ENCODE measurements at places on chromosomes 7 and 10.

DNA sequence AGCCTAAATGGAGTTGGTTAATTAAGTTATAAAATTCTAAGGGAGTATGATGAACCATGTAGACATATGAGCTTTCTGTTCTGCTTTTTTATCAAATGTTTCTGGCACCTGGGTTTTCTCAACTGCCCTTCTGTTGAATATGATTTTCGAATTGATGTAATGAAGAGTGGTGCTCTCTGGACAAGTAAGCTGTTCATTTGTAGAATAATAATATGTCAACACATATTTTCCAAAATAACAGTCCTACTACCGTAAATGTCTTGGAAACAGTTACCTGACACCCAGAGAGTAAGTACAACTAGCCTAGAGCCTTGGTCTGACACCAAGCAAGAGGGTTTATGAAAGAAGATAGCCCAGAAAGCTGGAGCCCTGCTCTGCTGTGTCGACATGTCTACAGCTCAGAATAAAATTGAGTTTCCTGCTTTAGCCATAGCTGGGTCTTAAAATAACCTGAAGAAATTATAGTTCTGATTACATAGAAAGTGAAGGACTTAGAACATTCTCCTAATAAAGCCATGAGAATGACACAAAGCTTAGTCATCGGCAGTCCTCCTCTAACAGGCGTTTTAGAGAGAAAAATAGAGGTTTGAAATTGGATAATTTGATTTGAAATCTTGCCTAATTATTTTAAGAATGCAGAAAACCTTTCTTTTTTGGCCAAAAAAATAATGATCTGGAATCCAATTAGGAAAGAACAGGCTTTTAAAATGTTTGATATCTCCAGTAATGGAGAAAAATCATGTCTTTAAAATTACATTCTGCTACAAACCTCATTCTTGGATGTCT lies 25.1 kb downstream of the HDAC9 start:
- peak; percentile 71 for DNase-seq

- DNase-seq: no peak
Observed at GRCh38 chr10:79380946-79381721, 33.9 kb downstream of the PPIF start.

GRCh38 chr10:30438021-30438850 lies 4.3 kb downstream of the MAP3K8 start:
- DNase-seq: no peak

DNA sequence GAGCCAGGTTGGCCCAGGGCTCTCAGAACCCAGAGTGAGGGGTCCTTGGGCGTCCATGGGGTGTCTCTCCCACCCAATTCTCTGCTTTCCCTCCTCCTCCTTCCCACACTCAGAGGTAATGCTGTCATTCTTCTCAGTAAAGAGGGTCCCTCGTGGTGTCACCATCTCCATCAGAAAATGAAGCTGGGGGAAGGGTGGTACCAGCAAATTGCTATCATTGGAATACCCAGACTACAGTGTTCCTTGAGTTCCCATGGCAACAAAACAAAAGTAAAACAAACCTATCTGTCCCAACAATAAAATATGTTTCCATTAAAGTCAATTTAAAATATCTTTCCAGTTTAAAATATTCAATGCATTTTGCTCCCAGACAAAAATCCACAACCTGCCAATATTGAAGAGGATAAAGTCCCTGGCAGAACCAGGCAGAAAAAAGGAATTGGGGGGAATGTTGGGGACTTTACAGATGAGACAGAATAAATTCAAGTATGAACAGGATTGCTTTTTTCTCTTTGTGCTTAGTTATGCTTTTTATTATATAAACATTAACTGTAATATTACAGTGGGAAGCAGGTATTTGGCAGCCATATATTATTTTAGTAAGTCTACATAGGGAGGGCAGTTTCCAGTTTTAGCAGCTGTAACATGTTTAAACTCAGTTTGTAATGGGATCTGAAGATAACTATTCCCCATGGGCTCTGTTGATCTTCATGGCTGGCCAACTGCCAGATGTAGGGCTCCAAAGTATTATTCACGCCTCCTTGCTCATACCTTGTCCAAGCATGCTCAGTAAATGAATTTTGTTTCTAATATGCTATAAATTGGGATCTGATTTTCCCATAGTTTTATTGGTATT lies 182.1 kb downstream of the ARID5B start:
- peak; percentile 73 for DNase-seq

DNA sequence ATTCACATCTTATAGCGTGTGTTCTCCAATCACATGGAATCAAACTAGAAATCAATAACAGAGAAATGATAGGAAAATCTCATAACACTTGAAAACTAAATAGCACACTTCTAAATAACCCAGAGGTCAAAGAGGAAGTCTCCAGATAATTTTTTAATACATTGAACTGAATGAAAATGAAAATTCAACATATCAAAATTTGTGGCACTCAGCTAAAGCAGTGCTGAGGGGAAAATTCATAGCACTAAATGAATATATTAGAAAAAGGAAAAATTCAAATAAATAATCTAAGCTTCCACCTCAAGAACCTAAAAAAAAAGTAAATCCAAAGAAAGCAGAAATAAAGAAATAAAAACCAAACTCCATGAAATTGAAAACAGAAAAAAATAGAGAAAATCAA lies 17.3 kb downstream of the CALML3 start:
- no peak for DNase-seq

- peak; percentile 22 for DNase-seq
Observed at GRCh38 chr7:78770422-78771410, 682.8 kb downstream of the MAGI2 start.

- DNase-seq: no peak
Observed at GRCh38 chr7:108090791-108091460, 39.2 kb downstream of the LAMB4 start.

DNA sequence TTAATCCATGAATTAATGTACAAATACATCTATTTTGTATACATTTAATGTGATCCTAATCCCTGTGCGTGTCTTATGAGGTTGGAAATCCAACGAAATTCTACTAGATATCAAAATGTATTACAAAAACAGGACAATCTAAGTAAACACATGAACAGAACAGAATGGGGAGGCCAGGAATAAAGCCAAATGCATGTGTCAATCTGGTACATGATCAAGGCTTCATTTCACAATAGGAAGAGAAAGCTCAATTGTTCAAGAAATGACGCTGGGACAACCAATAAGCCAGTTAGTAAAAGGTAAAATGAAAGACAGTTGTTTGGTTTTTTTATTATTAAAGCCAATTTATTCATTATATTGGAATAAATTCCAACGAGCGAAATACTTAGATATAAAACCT lies 83.0 kb downstream of the COL13A1 start:
- DNase-seq: no peak

GRCh38 chr10:121069061-121069850 lies 218.1 kb downstream of the WDR11 start:
- peak; percentile 24 for DNase-seq

DNA sequence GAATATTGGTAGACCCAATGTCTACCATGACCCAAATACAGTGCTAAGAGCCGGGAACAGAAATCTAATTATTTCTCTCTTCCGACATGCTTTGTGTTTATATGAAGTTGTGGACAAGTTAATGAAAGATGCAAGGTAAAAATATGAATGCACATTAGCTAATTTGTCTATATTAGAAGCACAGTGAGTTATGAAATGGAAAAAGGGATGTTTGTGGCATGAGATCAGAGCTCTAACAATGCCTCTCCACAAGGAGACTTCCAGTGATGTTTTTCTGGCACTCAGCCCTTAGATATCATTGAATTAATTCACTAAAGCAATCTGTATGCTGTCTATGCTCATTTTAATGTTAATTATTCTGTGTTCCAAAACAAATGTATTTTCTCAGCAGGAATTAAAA lies 897.2 kb downstream of the CNTNAP2 start:
- peak; percentile 22 for DNase-seq

GRCh38 chr7:143413123-143413522 lies 4.5 kb upstream of the EPHA1 start:
- DNase-seq: no peak

- DNase-seq: no peak
Observed at GRCh38 chr10:102982296-102982695, 64.2 kb downstream of the CNNM2 start.

DNA sequence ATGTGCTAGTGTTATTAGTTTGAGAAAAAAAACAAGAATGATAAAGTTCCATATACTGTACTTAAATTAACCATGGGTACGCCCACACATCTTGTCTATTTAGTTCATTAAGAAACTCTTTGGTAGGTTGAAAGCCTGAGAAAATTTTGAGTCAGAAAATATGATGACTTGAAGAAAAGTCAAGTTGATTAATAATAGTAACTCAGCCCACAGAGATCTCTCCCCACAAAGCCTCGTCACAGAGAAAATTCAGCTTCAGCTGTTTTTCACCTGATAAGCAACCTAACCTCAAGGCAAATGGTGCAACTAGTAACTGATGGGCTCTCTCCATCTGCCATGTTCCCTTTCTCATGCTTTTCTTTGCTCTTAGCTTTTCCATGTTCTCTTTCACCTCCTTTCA lies 1021.6 kb downstream of the GATA3 start:
- no peak for DNase-seq

DNA sequence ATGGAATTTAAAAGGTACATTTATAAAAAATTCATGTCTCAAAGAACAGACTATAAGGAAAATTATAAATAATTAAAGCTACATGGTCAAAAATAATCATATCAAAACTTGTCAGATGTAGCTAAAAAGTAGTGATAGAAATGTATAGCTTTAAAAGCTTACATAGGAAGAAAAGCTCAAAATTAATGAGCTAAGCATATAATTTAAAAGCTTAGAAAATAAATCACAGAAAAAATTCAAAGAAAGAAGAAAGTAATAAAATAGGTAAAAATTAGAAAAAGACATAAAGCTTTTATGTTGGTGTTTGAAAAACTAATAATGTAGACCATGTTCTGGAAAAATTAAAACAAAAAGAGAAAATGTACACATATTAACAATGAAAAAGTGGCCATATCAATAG lies 5.3 kb downstream of the TCAF1 start:
- no peak for DNase-seq

- no peak for DNase-seq
Observed at GRCh38 chr7:13062631-13063030, 375.2 kb downstream of the ARL4A start.

- no peak for DNase-seq
Observed at GRCh38 chr7:131591687-131592319, 35.4 kb upstream of the PODXL start.

- DNase-seq: peak; percentile 13
Observed at GRCh38 chr7:30563326-30563942, 31.2 kb upstream of the GARS1 start.

DNA sequence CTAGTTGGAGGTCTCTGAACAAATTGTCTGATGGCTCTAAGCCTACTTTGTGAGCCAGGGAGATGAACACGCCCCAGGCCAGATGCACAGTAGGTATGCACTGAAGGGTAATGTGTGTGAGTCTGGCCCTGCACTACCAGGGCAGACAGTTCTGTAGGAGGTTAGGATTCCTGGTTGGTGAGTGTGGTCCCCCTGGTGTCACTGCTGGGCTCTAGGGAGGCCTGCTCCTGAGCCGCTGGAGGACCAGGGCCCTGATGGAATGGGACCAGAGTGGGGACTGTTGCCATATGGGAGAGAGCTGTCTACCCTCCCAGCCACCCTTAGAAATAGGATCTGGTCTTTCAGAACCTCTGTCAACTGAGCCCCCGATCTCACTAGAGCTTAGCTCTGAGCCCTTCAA lies 42.0 kb downstream of the CDH23 start:
- no peak for DNase-seq

- peak; percentile 91 for DNase-seq
Observed at GRCh38 chr10:79320820-79321493, 26.3 kb upstream of the PPIF start.

DNA sequence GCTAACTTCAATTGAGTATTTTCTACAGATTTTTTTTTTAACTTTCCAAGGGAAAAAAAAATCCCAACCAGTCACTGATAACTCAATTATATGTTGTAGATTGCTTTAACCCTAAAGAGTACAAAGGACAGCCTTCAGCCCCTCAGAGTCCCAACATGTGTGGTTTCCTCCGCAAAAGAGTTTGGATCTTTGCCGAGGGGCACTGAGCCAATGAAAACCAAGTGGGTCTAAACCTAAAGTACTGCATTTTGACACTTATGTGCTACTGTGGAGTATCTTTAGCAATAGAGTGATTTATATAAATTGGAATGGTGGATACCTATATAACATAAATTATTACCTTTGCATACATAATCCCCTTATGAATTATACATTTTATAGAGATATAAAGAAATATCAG lies 91.5 kb downstream of the SEMA3D start:
- DNase-seq: no peak

GRCh38 chr7:94047956-94048355 lies 43.8 kb upstream of the BET1 start:
- no peak for DNase-seq

All from AG10803 (cell line).